ENCODE measurements at places on chromosomes 6 and 20. TPM values are rescaled to one million over a fixed set of nuclear protein-coding genes. Genes with fewer than 3 reads are reported as not detected.

The DNAH8 gene
- total RNA-seq: 0.13 TPM

The OR2H1 gene
- not detected for total RNA-seq

The DPPA5 gene
- not detected for total RNA-seq

The LHFPL5 gene
- not detected for total RNA-seq

The CST2 gene
- not detected for total RNA-seq

The SIRPA gene
- 14.5 TPM for total RNA-seq

The GSTA1 gene
- total RNA-seq: not detected

The ATXN1 gene
- total RNA-seq: 63.7 TPM

The PDCD2 gene
- 67.4 TPM for total RNA-seq

The GSTA2 gene
- total RNA-seq: not detected

The SAPCD1 gene
- total RNA-seq: 2.8 TPM

The CLVS2 gene
- total RNA-seq: 0.18 TPM

The ZNF165 gene
- 1.6 TPM for total RNA-seq

The CLIC5 gene
- 8.0 TPM for total RNA-seq

The LY6G6D gene
- not detected for total RNA-seq

The MAS1L gene
- not detected for total RNA-seq

The RIPPLY2 gene
- 0.86 TPM for total RNA-seq

The PBOV1 gene
- total RNA-seq: not detected

The EYS gene
- not detected for total RNA-seq

The ZNF318 gene
- total RNA-seq: 14.7 TPM

The C20orf204 gene
- total RNA-seq: 1.9 TPM

The RGS17 gene
- total RNA-seq: 3.3 TPM

The ADAT2 gene
- 19.7 TPM for total RNA-seq

The PTCHD4 gene
- total RNA-seq: 1.1 TPM

The MYL9 gene
- 1,028 TPM for total RNA-seq
